Karpas-422 (cell line): ENCODE measurements at places on chromosomes 11 and 22.

DNA sequence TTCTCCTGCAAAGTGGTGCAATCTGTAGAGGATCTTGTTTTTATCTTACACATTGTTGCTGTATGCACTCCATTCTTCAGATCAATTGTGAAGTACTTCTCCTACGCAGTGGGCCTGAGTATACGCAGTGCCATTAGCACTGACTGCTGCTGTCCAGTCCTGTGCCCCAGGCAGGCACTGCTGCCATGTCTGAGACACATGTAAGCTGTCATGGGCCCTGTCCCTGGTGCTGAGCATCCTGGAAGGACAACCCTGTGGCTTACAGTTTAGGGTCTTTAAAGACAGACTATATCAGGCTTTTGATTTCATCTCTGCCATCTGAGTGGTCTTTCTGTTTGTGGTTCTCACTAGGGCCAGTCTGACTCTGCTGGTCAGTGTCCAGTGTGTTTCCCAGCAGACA, 44.8 kb upstream of the PTPN5 start:
- DNase-seq, result no peak

DNA sequence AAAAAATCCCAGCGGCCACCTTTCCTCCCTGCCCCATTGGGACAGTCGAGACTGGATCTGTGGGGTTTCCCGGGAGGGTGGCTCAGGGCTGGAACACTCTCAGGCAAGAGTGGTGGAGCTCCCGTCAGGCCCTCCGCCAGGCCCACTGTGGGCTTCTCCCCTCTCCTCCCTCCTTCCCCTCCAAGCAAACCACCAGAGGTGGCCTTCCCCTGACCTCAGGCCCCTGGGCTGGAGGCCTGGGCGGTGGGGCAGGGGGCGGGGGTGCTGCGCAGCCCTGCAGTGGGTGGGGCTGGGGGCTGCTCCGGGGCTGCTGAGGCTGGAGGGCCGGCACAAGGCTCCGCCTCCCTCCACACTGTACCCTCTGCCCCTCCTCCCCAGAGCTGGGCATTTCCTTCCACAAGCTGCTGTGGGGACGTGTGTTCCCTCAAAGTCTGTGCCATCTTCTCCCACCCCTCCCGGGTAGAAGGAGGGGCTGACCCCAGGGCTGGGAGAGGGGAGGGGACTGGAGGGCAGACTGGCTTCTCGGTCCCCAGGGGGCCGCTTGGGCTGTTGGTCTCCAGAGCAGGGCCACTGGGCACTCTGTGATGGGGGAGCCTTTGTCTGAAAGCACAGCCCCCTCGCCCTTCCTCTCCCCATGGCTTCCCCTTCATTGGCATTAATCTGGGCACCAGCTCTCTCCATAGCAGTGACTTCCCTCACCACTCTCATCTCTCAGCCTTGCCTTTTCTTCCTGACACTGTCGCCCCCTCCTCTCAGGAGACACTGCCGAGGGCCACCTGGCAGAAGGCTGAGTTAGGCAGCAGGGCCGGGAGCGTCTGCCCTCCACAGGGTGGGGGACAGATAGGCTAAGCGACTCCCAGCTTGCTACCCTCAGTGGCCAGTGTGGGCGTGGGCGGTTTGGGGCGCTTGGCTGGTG, 7.1 kb downstream of the RCOR2 start:
- DNase-seq, result no peak

DNA sequence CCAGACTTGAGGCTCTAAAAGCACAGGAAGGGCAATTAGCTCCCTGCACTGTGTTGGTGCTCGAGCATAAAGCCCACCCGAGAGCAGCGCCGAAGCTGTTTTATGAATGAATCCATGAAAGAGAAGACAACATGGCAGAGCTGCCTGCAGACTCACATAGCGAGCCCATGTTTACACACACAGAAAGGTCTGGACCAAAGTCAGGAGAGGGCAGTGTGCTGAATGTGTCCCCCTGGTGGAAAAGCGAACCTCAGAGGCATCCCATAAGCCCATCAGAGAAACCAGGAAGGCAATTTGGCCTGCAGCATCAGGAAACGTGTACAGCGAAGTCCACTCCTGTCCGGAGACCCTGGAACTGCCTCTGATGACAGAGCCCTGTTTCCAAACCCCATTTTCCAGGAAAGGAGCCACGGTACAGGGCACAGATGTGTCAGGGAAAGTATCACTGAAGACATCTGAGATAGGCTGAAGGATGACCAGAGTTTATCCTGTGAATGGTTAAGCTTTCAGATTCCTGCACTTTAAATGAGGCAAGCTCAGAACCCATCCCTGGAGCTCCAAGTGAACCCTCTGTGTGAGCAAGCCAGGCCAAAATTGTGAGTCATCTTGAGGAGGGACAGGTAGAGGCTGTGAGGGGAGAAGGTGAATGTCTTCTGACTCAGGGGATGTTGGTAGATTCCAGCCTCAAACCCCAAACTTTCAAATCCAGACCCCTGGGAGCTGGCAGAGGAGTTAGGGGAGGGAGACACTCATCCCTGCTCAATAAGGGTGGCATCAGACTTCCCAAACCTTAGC, 36.9 kb downstream of the CHRDL2 start:
- no peak for DNase-seq

- no peak for DNase-seq
Measured at GRCh38 chr11:72947229-72947628, 133.0 kb downstream of the ATG16L2 start.

- no peak for DNase-seq
Measured at GRCh38 chr22:39610766-39611165, 40.2 kb downstream of the CACNA1I start.

DNA sequence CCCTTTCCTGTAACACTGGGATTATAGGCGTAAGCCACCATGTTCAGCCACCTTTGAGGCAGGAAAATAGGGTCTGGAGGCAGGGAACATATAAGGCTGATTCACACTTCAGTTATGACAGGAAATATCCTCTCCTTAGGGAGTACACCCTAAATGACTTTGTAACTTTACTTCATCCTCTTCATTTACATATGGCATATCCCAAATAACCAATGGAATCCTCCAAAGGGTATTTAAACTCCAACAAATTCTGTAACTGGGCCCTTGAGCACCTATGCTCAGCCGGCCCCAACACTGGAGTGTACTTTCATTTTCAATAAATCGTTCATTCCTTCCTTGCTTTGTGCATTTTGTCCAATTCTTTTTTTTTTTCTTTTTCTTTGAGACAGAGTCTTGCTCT, 1.6 kb upstream of the KAT5 start:
- no peak for DNase-seq
